ENCODE measurements at places on chromosomes 16 and 17.

DNA sequence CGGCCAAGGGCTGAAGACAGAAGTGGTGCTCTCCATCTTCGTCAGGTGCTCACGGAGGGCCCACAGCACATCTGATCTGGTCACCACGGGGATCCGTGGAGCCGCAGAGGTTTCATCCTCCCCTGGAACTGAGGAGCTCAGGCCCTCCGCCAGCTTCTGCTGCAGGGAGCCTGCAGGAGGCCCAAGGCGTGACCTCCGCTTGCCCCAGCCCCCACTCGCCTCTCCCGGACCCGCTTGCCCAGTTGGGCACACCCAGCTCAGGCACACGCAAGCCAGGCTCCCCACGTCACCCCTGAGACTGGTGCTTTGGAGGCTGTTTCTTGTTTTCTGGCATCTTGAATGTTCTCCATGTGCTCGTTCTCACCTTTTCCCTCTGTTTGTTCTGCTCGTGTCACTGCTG, 39.4 kb upstream of the CHMP6 start:
- DNase-seq, result no peak

DNA sequence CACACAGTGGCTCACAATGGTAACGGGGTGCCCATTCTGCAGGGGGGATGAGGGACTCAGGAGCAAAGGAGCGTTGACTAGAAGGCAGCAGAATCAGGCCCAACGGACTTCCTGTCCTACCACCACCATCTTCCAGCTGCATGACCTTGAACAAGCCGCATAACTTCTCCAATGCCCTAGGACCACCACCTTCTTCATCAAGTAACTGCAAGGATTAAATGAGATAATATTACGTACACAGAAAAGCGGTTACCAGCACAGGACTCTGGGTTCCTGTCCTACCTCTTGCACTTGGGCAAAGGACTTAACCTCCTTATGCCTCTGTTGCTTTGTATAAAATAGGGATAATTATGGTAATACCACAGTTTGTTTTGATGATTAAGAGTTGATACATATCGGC, 4.7 kb downstream of the ASPHD1 start:
- DNase-seq, result no peak

DNA sequence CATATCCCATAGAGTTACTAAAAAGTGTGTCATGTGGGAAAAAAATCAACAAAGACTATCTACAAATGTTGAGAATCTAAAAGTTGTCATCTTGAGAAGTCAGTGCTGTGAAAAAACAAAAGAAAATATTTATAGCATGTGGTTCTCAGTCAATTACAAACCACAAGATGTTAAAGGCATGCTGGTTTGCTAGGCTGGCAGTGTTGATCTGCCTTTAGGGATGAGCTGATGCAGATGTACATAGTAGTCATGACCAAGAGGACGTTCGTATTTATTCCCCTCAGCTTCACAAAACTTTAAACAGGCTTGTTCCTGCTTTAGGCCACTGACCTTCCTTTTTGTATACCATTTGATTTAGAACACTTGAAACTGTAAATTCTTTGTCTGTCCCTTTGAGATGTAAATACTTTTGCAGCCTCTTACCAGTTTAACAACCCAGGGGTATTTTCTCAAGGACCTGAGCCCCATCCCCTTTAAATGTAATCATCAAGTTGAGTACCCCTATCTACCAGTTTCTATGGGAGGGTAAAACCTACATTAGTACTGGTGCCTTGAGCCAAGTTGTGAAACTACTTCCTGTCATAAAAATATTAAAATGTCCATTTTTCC, 446.6 kb downstream of the KCNJ18 start:
- DNase-seq, result no peak

GRCh38 chr17:48163809-48164208, 56.2 kb downstream of the SNX11 start:
- no peak for DNase-seq

DNA sequence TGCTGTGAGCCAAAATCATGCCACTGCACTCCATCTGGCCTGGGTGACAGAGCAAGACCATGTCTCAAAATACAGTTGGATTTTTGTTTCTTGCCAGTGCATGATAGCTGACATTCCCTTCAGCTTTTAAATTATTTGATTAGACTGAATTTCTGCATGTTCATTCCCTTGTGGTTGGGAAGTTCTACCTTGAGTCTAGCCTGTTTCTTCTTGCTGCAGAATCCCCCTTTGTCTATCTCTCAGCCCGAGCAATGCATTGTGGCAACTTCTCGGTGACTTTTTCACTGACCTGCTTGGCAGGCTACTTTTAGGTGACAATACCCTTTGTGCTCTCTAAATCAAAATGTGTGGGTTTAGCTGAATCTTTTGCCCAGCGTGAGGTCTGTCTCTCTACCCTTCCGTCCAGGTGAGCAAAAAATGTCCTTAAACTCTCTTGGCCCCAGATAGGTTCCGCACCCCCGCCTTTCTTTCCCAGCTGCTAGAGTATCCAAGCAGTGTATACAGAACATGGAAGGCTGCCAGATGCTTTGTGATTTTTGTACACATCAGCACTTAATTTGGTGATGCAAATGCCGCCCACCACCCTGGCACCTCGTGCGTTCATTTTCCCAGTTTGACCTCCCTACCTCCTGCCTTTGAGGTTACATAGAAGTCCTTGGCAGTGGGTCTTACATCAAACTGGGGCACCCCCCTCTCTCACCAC, 130.2 kb downstream of the ABCC6 start:
- peak; percentile 34 for DNase-seq

GRCh38 chr17:6623941-6624340, 16.6 kb downstream of the KIAA0753 start:
- DNase-seq, result no peak

GRCh38 chr17:8867361-8867981, at the start of gene PIK3R6:
Gene PIK3R6 (minus strand): TSS chr17:8867674. CDS start chr17:8849794, 17,880 bp downstream.
- DNase-seq, result no peak

DNA sequence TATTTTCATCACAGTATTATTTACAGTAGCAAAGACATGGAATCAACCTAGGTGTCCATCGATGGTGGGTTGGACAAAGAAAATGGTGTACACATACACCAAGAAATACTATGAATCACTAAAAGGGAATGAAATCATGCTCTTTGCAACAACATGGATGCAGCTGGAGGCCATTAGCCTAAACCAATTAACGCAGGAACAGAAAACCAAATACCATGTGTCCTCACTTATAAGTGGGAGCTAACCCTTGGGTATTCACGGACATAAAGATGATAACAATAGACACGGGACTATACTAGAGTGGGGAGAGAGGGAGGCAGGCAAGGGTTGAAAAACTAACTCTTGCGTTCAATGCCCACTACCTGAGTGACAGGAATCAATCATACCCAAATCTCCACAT, 41.0 kb downstream of the MRPS23 start:
- no peak for DNase-seq

GRCh38 chr17:9016941-9017552, 4.3 kb upstream of the NTN1 start:
- no peak for DNase-seq

DNA sequence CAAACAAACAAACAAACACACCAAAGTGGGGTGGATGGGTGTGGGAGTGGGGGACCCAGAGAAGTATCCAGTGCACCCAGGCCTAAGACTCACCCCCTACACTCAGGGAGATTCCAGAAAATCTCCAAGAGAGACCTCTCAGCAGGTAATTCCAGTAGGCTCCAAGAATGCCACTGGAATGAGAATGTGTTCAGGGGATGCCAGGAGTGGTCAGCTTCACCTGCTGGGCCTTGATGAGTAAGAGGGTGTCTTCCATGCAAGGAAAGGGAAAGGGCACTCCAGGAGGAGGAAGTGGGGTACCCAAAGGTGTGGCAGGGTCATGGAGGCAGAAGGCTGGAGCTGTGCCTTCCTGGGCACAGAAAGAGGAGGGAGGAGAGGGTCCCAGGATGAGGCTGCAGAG, 9.9 kb downstream of the CDH1 start:
- no peak for DNase-seq

GRCh38 chr17:16455997-16456741, 35.8 kb downstream of the LRRC75A start:
- DNase-seq, result no peak

- DNase-seq, result no peak
Observed at GRCh38 chr17:64277831-64278562, 14.9 kb upstream of the TEX2 start.

GRCh38 chr16:11200592-11200991, 55.4 kb downstream of the SOCS1 start:
- no peak for DNase-seq

DNA sequence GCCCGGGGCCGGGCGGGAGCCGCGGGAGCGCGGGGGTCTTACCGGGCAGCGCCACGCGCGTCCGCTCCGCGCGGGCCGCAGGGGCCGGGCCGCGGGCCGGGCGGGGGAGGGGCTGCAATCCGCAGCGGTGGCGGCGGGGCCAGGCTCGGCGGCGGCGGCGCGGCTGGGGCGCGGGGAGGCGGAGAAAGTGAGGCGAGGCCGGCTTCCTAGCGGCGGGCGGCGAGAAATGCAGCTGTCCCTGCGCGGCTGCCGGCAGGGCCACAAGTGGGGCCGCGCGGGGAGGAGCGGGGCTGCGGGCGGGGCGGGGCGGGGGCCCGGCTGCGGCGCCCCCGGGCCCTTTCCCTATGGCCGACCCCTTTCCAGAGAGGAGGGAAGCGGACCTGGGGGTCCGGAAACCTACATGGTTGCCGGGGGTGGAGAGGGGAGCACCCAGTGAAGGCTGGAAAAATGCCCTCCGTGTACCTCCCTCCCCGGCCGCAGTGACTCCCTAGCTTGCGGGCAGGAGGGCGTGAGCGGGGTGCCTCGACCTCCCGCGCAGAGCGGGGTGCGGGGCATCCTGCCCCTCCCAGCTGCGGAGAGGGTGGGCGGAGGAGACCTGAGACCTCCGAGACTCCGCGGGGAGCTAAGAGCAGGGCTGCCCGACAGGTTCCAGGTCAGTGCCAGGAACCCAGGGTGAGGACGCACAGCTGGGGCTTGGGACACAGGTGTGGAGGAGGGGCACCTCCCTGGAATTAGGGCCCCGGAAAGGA, at the start of gene CUEDC1:
TSS of gene CUEDC1 (minus strand) at position 230 of the 749 bp plus-strand sequence. CDS start 69,848 bp downstream, outside the sequence.
- no peak for DNase-seq

DNA sequence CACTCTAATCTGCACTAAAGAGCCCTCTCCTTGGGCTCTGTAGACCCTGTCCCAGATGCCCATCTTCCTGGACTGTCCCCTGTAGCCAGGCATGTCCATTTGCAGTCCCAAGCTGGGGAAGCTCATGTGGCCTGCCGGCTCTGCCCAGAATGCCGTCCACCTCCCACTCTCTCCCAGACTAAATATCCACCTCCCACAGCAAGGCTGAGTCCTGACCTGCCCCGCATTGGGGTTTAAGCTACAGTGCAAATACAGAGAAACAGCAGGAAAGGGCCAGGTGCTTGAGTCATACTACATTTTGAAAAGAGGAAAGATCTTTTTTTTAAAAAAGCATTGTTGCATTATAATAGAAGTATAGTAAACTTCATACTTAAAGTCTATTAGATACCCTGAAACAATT, 3.0 kb downstream of the ST6GALNAC2 start:
- no peak for DNase-seq

- no peak for DNase-seq
Observed at GRCh38 chr17:39641883-39642282, 4.9 kb downstream of the STARD3 start.

DNA sequence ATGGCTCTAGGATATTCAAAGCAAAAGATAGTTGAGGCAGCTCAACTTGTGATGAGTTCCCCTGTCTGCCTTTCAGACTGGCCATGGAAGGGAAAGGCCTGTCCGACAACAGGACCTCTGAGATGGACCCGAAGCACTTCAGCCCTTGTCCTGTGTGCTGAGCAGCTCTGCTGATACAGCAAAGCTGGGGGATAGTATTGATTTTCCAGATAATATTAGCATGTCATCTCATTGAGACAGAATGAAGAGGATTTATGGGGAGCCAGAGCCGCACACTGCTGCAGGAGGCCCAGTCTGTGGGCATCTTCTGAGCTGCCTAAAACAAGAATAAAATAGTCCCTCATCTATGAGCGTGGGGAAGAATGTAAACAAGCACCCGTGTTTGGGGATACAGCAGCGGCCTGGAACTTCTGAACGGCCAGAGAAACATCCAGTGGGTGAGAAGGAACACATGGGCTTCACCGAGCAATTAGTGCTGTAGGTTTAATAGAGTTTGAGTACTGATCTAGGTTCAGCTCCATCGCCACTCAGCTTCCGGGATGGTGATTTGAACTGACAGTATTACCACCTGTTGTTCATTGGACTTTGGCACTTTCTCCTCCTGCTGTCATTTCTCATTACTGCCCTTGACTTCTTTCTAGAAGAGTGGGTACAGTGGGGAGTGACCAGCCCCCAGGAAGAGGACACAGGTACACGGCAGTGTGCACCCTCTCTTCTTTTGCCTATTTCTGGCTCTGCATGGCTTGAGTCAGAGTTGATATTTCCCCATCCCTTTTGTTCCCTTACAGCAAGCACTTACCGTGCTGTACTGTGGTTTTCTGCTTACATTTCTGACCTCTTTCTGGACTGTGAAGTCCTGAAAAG, 96.5 kb upstream of the TBX2 start:
- DNase-seq, result no peak

DNA sequence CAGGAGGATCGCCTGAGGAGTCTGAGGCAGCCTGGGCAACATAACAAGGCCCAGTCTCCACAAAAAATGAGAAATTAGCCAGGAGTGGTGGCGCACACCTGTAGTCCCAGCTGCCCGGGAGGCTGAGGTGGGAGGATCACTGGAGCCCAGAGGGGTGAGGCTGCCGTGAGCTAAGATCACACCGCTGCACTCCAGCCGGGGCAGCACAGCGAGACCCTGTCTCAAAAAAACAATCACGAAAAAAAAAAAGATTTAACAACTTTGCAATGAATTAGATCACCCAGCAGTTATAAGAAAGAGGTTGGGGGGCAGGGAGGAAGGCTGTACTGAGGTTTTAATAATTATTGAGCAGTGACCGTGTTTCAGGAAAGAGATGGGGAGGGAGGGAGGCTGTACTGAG, 49.4 kb downstream of the RPH3AL start:
- DNase-seq, result no peak

DNA sequence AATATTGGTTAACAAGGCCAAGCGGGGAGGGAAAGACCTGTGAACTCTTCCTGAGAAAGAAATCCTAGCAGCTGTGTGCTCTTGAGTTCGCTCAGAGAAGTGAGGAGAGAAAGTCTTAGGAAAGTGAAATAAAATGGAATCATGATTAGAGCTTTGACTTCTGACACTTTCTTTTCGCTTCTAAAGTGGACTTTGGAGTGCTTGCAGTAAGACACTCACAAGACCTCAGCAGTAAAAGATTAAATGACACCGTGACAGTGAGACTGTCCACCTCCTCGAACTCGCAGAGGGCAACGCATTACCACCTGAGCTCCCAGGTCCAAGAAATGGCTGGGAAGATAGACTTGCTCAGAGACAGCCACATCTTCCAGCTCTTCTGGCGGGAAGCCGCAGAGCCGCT, 71.2 kb downstream of the RNF213 start:
- DNase-seq, result no peak

GRCh38 chr17:34920676-34921075, 40.6 kb downstream of the CCT6B start:
- no peak for DNase-seq

Data from skeletal muscle cell (primary cell).